Stimulated activated CD4-positive, alpha-beta T cell treated with anti-CD3 and anti-CD28 coated beads, Interleukin-15, amount 100 ng/mL, for 24 hours (primary cell): ENCODE measurements at places on chromosomes 12 and 14.

DNA sequence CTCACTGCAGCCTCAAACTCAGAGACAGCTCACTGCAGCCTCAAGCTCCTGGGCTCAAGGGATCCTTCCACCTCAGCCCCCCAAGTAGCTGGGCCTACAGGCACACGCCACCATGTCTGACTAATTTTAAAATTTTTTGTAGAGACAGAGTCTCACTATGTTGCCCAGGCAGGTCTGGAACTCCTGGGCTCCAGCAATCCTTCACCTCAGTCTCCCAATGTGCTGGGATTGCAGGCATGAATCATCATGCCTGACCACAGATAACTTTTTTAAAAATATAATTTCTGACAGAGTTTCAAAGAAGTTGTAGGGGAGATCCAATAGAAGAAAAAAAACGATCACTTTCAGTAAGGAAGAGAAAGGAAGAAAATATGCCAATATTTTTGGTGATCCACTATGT, 189.7 kb upstream of the CDKN3 start:
- DNase-seq: no peak

DNA sequence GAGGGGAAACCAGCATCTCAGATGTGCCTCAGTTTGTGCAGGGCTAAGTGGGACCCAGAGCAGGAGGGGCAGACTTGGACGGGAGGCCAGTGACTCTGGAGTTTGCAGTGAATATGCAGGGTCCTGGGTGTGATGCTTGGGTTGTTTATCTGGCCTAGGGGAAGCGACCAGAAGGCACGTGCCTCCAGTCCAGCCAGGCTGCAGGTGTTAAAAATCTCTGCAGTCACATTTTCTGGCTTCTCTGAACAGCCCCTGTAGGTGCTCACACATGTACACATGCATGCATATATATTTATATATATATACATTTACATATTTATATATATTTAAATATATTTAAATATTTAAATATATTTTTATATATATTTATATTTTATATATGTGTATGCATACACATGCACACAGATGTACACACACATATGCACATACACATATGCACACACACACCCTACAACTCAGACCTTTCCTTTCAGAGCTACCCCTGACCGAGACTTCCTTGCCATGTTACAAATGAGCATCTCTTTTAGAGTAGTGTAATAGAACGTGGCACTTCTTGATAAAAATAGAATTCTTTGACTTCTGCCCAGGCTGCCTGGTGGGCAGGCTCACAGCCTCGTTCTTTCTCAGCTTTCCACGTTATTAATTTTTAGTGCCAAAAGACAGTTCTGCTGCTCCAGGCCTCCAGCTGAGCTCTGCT, 26.8 kb upstream of the TCL1B start:
- no peak for DNase-seq

DNA sequence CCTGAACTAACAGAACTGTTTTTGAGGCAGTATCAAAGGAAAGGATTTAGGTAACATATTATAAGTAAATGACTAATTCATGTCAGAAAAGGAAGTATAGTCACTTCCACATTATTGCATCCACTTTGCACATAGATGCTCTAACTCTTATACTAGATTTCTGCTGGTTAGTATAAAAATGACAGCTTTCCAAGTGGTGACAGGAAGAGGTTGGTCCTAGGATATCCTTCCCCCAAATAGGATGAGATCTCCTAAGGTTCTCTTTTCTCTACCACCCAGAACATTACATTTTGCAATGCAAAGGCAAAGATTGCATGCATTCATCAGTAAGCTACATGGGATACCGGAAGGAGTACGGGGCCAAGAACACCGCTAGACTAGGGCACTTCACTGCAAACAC, 15.2 kb downstream of the DAD1 start:
- no peak for DNase-seq

- no peak for DNase-seq
Measured at GRCh38 chr12:21826618-21826910, 52.1 kb upstream of the KCNJ8 start.

DNA sequence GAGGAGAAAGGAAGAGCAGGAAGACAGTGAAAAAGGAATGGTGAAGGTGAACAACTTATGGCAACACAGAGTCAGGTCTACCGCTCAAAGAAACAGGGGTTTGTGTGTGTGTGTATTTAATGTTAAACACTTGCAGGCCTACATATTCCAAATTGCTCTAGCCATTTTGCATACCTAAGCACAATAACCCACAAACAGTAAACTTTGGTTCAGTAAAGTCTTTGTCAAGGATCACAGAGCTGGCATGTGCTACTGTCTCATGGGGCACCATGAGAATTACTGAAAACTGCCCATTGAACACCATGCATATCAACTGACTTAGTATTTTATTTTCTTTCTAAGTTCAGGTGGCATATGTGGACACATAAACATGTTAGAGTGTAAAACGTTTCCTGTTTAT, 163.6 kb downstream of the MDGA2 start:
- no peak for DNase-seq

- DNase-seq: no peak
Measured at GRCh38 chr14:31484754-31485153, 3.1 kb downstream of the GPR33 start.

- no peak for DNase-seq
Measured at GRCh38 chr14:29648045-29648444, 279.6 kb downstream of the PRKD1 start.

DNA sequence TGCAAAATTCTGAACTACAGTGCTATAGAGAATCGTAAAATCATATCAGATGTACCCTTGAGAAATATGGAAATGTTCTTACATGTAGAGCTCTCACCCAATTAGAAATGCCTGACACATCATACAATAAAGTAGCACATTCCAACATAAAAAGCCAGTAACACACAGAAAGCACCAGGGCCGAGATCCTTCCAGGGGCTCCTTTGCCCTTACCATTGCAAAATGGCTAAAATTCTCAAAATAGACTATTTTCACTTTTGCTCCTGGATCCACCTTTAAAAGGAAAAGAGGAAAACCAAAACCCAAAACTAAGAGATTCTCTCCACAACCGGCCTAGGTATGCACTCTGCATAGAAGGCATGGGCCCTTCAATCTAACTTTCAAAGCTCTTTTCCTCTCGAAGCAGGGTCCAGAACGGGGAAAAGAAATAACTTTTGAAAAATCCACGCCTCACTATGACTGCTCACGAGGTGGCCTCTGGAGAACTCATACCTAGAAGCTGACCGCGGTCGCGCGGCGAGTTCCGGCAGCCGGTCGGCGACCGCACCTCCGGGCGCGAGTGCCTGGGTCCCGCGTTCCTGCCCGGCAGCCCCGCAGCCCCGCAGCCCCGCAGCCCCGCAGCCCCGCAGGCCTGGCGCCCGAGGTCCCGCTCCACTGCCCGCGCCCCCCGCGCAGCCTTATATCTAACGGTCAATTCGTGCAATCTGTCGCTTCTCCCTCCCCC, 2.7 kb downstream of the OTX2 start:
- DNase-seq: no peak

DNA sequence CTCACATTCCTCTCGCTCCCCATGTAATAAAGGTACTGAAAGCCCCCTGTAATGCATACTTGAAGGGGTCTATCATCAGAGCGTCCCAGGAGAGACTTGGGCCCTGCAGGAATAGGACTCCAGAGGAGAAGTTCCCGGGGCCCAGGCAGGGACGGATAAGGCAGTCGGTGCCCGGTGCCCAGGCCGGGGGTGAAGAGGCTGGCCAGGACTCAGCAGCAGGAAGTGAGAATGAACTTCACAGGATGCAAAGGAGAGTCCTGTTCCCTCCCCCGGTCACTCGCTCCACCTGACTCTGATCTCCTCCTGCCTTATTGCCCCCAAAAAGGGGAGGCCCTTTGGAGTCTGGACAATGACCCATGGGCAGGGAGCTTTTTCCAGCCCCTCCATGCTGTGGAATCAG, 40.2 kb downstream of the LRRC74A start:
- no peak for DNase-seq

DNA sequence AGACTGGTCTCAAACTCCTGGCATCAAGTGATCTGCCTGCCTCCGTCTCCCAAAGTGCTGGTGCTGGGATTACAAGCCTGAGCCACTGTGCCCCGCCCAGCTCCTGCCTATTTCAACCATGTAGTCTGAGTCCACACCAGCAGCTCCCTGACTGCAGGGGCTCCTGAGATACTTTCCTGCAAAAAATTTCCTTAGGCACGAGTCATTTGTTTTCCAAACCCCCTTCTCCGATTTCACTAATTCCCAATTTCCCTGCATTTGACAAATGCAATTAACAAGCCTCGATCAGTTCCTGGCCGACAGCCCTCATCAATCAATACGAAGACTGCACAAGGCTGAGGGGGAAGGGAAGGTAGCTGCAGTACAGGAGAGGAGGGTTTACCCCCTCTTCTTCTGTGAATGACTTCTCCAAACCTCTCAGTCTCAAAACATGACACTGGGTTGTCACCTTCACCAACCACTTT, 10.1 kb downstream of the PSMB5 start:
- no peak for DNase-seq

DNA sequence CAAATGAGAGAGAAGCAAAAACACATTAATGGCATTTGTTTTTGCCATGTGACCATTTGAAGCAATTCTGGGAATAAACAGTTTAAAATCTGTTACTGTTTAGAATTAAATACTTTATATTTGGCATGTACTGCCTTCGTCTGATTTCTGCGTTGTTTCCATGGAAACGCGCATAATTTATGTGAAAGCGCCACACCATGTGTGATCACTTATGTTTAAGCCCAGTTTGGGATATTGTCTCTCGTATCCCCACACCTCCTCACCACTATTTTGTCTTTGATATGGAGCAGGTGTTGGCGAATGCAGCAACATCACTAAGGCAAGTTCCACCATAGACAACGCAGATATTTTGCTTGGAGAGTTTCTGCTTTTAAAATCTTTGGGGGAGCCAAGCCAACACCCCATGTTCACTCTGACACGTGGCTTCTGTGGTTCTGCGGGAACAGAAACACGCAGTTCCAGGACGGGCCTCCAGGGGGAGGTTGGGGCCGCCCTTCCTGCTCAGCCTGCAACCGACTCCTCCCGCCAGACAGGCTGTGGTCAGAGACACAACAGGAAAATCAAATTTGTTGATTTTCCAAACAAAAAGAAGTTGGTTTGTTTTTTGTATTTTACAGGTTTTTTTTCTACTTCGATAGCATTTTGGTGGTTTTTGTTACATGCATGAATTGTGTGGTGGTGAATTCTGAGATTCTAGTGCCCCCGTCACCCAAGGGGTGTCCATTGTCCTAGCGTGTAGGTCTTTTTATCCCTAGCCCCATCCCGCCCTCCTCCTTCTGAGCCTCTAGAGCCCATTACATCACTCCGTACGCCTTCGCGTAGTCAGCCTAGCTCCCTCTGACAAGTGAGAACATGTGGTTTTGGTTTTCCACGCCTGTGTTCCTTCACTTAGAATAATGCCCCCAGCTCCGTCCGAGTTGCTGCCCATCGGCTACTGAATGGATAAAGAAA, 101.9 kb upstream of the SFSWAP start:
- peak; percentile 75 for DNase-seq

- DNase-seq: no peak
Measured at GRCh38 chr12:62016021-62016420, 244.2 kb upstream of the USP15 start.

DNA sequence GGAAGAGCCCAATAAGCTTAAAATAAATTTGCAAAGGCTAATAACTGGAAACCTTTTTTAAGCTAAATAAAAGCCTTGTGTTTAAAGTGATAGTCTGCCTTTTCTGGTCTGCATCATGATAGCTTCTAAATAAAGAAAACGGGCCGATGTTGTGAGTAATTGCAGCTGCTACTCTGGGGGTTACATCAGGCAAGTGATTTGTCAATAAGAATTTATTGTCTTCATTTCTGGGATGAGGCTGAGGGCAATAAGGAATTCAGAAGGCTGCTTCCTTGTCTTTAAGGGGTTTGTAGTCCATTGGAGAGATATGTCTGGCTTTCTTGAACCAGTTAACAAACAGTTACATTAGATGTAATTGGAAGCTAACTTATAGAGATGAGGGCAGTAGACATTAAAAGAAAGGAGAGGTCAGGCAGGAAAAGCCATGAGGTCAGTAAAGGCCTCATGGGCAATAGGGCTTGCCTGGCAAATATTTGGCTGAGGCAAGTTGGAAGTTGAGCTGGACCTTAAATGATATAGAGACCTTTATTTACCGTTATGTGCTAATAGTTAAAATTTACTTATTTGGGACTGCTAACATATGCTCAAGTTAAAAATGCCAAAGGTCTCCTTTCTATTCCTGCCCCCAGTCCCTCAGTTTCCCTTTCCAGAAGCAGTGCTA, 85.0 kb downstream of the CRADD start:
- DNase-seq: no peak

DNA sequence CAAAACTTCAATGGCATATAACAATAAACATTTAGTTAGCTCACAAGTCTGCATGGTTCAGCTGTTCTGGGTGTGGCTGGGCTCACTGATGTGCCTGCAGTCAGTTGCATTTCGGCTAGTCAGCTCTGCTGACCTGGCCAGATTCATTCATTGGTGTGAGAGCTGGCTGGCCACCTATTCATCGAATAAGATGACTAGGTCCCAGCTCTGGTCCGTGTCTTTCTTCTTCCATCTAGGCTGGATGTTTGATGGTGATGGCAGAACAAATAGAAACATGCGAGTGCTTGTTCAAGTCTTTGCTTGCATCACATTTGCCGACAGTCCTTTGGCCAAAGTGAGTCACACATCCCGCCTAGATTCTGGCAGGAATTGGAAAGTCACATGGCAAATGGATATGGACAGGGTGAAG, 203.3 kb upstream of the CRY1 start:
- no peak for DNase-seq

- DNase-seq: no peak
Measured at GRCh38 chr12:21337959-21338744, 3.4 kb upstream of the SLCO1A2 start.

- no peak for DNase-seq
Measured at GRCh38 chr12:51887476-51888315, at the start of gene ANKRD33. ANKRD33 (plus strand) TSS chr12:51888103; CDS start chr12:51888187, 84 bp downstream.

- DNase-seq: no peak
Measured at GRCh38 chr12:3141339-3142321, 64.5 kb downstream of the TSPAN9 start.

- no peak for DNase-seq
Measured at GRCh38 chr14:94051779-94052178, 25.6 kb downstream of the OTUB2 start.
